ENCODE measurements at places on chromosomes 12 and 14.

DNA sequence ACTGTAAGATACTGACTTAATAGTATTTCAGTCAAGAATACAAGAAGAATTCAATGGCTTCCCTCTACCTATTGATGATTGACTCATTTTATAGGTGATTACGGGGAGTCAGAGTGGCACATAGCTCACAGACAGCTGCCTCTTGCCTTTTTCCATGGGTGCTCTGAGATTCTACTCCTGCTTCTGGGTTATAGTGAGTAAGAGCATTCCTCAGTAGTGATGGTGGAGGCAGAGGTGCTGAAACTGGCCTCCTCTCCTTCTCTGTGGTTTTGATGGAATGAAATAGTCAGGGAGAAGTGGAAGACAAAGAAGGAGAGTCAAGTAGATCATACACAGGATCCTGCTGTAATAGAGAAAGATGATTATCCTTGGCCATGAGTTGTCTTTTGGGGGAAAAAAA, 438.2 kb upstream of the FAR2 start:
- DNase-seq = no peak

- DNase-seq = peak; percentile 36
Observed at GRCh38 chr12:124509676-124510300, 57.6 kb downstream of the NCOR2 start.

DNA sequence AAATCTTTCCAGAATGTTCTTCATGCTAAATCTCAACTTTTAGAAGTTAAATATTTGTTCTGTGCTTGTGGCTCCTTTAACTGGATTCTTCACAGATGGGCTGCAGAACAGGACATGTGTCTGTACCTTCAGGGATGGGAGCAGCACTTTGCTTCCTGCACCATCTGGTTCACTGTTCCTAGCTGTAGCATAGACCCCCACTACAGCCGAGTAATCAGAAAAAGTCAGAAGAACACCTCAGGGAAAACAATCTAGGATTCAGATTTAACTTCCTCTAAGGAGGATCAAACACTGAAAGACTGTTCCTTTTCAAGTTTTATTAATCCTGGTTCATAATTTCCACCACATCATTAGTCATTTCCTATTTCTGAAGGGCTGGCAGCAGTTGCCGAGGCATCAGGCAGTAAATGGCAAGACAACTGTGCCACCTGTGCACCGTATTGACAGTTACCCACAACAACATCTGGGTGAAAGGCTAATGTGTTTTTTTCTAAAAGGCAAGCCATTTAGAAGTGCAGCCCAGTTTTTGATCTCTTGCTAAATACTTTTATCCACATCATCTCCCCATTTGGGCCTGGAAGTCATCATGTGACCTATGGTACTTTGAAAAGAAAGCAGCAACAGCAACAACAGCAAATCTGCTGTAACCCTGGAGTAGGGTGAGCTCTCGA, 212.8 kb upstream of the BMP4 start:
- DNase-seq = no peak

DNA sequence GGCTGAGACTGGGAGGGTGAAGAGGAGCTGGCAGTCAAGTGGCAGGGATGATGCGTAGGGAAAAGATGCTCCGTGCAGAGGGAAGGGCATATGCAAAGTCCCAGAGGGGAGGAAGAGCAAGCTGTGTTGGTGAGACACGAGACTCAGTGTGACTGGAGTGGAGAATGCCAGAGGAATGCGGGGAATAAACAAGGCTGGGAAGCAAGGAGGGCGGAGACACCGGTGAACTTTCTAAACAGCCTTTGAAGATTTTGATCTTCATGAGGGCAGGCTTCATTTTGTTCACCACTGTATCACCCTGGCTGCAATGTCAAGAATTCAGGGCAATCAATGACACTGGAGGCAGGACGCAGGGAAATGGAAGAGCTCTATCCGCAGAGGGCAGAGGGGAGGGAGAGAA, 535.8 kb downstream of the FUT8 start:
- no peak for DNase-seq

DNA sequence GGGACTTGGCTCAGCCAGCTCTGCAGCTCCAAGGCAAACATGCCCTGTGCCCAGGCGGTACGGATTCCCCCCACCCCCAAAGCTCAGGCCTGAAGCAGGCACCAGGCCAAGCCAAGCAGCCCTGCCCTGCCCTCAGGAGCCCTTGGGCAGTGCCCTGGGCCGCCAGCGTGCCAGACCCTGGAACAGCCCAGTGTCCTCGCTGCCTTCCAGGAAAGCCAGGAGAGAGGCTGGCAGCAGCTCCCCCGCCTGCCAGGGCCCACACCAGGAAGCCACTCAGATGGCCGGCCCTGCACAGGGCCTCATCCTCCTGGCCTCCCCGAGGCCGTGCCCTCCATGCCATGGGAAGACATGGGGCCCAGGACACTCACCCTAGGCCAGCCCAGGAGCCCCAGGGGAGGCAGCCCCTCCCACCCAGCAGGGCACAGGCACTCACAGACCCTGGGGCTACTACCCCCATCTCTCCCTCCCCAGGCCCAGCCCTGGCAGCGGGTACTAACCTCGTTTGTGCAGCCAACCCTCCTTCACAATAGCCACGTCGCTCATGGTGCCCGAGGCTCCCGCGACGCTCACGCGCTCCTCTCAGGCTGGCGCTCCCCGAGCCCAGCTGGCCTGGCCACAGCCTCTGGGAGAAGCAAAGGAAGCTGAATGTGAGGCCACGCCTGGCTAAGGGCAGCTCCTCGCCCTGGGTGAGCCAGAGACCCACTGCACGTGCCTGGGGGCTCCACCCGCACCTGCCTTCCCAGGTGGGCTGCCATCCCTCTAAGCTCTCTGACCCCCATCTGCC, 3.3 kb downstream of the AKT1 start:
- no peak for DNase-seq

- DNase-seq = peak; percentile 90
Observed at GRCh38 chr14:55051423-55052268, at the start of gene MAPK1IP1L. TSS of gene MAPK1IP1L (plus strand) at chr14:55051647. CDS start at chr14:55061684, 10,037 bp downstream.

DNA sequence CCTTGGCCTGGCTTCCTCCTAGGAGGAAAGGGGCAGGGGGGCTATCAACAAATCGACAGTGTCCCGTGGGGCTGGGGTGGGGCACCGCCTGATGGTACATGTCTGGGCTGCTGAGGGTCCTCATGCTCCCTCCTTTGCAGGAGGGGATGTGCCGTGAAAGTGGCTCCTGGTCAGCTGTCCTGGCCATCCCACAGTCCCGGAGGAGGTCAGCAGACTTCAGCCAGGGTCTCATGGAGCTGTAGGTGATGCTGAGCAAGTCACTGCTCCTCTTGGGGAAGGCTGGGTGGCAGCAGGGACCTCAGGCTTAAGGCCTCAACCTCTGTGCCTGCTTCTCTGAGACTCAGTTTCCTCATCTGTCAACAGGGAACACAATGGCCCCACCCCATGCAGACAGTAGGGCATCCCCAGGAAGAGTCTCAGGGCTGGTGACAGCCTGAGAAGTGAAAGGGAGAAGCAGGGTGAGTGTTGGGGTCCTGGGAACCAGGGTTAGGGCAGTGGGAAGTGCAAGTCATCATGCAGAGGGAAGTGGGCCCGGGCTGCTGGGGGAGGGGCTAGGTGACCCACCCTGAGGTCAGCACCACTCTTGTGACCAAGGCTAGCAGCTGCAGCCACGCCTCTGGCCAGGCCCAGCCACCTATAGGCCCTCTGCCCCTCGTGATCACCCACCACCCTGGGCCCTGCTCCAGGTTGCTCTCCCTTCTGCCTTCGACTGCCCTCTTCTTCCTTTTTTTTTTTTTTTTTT, 4.4 kb upstream of the TNFAIP2 start:
- DNase-seq = no peak

GRCh38 chr14:51616724-51617409, 34.8 kb upstream of the FRMD6 start:
- no peak for DNase-seq

DNA sequence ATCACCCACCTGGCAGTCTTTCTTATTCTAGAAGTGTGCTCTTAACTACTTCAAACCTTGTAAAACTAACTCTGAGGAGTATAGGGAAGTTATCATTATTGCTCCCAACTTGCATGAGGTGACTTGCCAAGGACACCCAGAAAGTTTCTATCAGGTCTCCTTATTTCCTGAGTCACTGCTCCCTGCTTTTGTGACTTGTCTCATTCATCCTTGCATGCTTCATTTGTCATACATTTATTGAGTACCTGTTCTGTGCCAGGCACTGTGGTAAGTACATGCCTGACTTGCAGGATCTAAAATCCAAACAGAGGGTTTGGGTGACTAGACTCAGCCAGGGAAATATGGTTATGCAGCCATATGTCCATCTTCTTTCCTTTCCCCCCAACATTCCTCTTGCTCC, 25.5 kb downstream of the CFAP251 start:
- no peak for DNase-seq

- DNase-seq = no peak
Observed at GRCh38 chr14:64952598-64953309, 10.2 kb upstream of the GPX2 start.

- no peak for DNase-seq
Observed at GRCh38 chr14:101470266-101470665, 91.0 kb upstream of the DIO3 start.

DNA sequence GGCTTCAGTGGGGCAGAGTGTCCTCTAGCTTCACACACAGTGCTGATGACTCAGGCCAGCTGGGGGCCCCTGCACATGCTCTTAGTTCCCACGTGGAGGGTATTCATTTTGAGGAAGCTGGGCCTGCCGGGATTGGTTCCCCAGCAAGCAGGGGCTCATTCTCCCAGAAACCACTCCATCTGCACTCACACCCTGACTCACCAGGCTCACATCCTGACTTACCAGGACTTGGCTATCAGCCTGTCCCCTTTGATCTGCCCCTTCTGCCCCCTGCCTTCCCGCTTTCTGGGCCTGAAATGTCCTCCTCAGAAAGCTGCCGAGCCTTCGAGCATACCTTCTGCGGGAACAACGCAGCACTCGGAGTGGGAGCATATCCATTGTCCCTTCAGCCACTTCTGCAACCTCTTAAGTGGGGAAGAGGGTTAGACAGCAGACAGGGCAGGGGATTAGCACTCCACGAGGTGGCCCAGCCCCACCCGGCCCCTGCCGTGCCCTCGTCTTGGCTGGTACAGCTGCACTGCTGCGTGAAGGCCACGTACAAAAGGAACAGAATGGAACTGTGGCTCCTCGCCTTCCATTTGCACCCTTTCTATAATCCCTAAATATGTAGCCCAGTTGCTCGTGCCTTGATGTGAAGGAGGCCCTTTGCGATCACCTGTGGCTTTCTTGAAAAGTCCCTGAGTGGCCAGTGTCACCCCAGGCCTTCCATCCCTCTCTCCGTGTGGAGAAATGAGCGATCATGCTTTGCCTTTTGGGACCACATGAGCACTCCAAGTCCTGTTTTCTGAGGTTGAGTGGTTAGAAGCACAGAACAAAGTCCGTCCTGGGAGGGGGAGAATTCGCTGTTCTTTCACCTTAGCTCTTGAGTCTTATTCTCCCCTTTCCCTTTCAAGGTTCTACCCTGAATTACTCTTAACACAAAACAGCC, 26.1 kb downstream of the TPCN1 start:
- no peak for DNase-seq

GRCh38 chr14:76720382-76720813, 40.9 kb upstream of the VASH1 start:
- DNase-seq = peak; percentile 14

- DNase-seq = no peak
Observed at GRCh38 chr14:64956697-64957406, 14.3 kb upstream of the GPX2 start.

GRCh38 chr12:1815814-1816729, 4.3 kb upstream of the LRTM2 start:
- DNase-seq = no peak
